Foreskin keratinocyte (primary cell): ENCODE measurements at places on chromosomes 1 and 21. TPM values are rescaled to one million over a fixed set of nuclear protein-coding genes. Genes with fewer than 3 reads are reported as not detected.
A peak's percentile ranks its signal among the peaks of the same experiment; 100 is the strongest.

Gene LRRIQ3
- 1.0 and 2.1 TPM in 2 replicates for total RNA-seq

Gene SLAMF6
- total RNA-seq: not detected in 2 replicates

Gene CRYBG2
- total RNA-seq: 3.8 and 5.6 TPM in 2 replicates

Gene LRRC41
- total RNA-seq: 62.1 and 64.6 TPM in 2 replicates

Gene OR10J1
- not detected in 2 replicates for total RNA-seq

DNA sequence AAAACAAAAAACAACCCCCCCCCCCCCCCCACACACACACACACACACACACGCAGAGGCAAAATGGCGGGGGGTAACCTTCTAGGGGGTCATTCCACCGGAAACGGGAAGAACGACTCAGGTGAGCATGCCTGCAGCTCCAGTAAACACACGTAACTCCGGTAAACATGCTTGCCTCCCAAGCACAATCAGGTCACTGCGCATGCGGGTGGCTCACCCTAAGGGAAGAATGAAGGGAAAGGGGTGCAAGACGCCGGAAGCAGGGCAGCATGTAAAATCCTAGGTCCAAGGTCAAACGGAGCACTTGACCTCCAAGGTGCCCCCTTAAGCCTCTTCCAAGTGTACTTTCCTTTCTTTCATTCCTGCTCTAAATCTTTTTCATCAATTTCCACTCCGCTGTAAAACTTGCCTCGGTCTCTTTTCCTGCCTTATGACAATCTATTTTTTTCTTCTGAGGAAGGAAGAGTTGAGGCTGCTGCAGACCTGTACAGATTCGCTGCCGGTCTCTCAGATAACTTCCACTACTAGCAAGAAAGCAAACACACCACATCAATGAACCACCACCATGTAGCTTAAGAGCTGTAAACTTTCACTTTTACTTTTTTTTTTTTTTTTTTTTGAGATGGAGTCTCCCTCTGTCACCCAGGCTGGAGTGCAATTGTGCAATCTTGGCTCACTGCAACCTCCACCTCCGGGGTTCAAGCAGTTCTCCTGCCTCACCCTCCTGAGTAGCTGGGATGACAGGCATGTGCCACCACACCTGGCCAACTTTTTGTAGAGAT, 21.0 kb upstream of the CBR3 start:
- no peak for DNase-seq

DNA sequence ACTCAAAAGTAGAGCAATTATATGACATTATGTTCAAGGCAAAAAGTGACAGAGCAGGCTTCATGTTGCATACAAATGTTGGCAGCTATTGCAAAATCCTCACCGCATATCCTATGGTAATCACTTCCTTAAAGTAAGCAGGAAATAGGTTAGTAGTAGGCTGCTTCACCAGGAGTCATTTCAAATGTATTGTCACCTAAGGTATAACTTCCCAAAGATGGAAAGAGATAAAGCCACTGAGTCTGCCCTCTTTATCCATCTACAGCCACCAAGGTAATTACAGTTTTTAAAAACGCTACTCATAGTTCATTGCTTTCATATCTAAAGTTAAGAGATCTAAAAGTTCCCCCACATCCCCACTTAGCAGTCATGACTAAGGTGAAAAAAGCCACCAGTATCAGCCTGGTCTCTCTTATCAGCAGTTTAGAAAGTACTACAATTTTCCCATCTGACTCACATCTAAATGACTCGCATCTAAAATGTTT, 31.6 kb upstream of the UBE2U start:
- DNase-seq: peak; percentile 39

DNA sequence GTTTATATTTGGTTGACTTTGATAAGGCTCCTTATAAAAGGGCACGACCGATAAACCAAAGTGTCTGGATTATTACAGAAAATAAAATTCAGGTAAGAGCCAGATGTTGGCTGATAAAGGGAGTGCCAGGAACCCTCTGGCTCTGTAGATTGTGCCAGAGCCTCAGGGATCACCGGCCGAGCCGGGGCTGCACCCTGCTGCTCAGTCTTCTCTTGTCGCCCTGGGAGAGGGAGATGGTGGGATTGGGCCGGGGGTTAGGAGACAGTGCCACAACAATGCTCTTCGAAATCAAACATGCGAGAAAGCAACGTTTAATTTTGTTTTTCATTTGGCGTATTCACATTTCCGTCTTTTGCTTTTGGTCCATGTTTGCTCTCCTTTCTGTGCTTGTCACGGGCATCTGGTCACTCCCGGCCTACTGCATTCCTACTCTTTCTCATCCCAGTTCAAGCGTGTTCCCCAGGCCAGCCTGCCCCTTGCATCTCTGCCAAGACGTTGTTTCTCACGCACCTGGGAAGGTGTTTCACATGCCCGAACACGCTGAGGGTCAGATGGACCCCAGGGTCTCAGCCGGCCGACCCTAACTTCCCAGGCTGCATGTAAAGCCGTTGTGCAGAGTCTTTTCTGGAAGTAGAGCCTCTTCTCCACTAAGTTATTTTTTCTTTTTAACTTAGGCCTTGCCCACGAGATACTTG, 18.8 kb upstream of the C2CD2 start:
- DNase-seq: no peak

- DNase-seq: no peak
These were observed 979 bp downstream of the PIGM start for GRCh38 chr1:160030657-160031364.

- DNase-seq: no peak
These were observed 6.3 kb downstream of the ATF6 start for GRCh38 chr1:161772397-161772796.

DNA sequence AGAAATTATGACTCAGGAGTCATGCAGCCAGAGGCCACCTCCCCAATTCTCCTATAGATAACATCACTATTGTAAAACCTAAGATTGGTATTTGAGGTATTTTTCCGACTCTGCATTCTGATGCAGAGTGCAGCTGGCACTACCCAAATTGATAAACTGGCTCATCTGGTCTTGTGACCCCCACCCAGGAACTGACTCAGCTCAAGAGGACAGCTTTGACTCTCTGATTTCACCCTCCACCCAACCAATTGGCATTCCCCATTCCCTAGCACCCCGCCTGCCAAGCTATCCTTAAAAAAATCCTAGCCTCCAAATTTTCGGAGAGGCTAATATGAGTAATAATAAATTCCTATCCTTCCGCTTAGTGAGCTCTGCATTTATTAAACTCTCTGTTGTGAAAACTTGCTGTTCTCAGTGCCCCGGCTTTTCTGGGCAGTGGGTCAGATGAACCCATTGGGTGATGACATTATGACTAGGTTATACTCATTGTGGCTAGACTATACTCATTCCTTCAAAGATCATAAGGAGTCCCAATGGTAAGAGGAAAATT, 39.4 kb upstream of the EPS15 start:
- DNase-seq: peak; percentile 87

DNA sequence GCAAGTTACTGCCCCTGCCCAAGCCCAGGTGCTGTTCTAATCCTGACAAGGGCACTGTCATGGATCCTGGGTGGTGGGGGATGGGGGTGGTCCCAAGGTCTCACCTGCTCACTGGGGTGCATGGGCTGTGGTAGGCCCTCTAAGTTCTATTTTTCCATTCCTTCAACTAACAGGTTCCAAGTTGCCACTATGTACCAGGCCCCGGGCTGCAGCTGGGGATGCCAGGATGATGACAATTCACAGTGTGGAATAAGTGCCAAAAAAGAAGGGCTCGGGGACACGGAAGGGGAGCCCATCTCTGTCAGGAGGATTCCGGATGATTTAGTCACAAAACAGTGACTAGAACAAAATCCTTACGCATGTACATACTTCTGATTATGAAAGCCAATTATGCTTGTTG, 76.0 kb downstream of the STUM start:
- DNase-seq: peak; percentile 86

DNA sequence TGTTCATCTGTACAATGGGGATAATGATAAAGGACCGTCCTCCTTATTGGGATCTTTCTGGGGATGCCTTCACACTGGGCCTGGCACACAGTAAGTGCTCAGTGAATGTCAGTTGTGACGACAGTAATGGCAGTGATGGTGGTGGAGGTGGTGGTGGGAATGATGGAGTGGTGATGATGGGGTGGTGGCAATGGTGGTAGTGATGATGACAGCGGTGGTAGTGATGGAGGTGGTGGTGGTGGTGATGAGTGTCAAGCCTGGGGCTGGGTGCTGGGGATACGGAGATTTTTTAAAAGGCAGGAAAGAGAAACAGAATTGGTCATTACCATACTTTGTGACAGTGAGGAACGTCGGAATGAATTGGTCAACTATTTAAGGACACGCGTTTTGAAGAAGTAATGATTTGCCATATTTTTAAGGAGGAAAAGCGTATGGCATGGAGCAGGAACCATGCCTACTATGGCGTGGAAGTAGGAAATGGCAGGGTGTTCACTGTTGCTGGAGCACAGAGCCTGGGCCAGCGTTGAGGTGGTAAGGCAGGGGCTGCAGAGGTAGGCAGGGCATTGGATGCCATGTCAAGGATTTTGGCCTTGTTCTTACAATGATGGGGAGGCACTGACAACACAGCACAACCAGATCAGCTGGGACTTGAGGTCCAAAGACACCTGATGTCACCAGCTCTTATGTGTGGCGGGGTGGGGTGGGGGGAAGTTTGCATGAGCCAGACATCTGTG, 128.7 kb downstream of the ACTL8 start:
- DNase-seq: no peak

DNA sequence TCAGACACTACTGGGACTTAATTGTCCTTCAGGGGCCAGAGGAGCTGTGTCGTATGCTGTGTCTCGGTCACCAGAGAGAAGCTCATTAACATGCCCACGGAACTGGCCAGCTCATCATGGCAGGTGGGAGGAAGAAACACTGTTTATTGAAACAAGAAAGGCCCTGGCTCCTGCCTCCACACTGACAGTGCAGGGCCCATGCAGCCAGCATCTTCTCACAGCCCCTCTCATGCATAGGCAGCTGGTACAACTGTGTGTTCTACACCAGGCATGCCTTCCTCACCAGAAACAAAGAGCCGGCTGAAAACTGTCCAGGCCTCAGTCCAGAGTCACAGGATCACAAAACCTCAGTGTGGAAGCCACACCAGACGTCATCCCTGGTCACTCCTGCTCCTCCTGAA, 106.0 kb downstream of the UBE2U start:
- DNase-seq: no peak

DNA sequence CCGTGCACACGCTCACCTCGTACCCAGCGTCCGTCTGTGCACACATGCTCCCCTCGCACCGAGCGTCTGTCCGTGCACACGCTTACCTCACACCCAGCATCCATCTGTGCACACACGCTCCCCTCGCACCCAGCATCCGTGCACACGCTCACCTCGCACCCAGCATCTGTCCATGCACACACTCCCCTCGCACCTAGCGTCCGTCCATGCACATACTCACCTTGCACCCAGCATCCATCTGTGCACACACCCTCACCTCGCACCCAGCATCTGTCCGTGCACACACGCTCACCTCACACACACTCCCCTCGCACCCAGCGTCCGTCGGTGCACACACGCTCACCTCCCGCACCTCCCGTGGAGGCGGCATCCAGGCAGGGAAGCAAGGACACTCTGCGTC, 24.4 kb upstream of the COL18A1 start:
- no peak for DNase-seq

- no peak for DNase-seq
These were observed 3.2 kb upstream of the NUAK2 start for GRCh38 chr1:205324781-205325180.

DNA sequence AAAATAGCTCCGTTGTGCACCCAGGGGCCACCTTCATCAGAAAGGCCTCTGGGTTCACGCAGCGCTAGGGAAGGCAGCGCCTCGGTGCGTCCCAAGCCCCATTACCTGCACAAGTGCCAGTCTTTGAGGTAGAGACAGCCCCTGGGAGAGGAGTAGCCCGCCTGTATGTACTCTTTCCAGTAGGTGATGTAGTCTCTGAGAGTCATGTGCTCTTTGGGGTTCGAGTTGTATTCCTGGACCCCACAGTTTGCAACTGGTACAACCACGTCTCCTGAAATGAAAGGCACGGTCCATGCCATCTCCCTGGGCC, 601 bp downstream of the JMJD4 start:
- DNase-seq: no peak

DNA sequence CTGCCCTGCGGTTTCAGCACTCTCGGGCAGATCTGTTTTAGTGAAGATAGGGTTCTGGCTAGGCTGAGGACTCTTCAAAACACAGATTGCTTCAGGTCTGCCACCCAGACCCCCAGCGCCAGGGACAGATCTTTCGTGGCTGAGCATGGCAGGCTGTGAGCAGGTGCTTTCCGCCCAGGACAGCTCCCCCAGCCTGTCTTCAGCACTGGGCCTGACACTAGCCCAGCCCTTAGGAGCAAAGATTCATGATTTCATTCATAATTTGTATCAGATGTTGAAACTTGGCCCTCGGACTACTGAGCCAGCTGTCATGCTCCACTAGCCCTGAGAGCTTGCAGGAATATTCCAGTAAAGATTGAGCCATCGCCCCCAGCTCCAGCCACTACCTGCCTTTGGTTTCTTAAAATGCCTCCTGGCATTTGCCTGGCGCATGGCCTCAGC, 5.9 kb downstream of the ADPRS start:
- no peak for DNase-seq

DNA sequence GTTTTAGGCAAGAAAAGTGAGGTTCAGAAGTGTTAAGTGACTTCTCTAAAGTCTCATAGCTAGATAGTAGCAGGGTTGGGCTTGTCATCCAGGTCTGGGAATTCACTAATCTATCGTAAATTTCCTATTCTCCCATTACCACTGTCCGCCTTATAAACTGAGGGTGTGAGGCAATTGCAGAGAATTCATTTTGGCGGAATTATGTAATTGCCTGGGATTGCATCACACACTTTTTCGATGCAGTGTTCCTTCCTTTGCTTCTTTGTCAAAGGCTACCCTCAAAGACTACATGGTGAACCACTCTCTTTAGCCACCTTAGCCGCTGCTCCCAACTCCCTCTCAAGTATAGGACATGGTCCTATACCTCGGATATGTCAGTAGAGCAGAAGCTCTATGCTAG, 19.1 kb downstream of the SELP start:
- DNase-seq: no peak

DNA sequence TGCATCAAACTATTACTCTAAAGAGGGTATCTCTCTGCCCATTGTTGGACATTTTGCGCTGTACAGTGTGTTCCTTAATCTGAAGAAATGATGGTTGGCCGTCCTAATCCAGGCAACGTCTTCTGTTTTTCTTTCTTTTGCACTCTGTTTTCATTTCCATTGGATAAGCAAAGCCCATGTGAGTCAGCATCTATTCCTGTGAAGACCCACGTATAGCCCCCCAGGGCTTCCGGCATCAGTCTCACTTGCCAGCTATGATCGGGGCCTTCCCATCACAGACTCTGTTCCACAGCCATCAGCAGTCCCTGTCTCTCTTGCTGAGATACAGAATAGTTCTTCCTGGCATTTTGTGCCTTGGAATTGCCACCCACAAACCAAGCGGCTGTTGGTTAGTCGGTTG, 29.2 kb upstream of the BRDT start:
- no peak for DNase-seq

GRCh38 chr1:17932164-17932563, 175.4 kb upstream of the IGSF21 start:
- no peak for DNase-seq

GRCh38 chr1:211641044-211641800, 34.2 kb downstream of the NEK2 start:
- no peak for DNase-seq

DNA sequence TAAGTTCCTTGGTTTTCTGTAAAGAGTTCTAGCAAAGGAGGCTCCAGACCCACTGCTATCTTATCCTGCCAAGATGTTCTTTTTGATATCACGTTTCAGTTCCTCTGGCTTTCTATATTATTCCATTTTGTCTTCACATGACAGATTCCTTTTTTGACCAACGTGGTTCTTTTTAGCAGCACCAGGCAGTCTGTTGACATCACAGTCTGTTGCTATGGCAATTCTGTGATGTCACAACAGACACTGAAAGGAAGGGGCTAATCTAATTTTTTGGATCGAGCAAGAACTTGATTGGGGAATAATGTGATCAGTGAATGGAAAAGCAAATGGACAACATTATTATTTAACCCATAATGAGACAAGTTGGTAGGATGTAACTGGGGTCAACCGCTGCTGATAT, 64.5 kb upstream of the GOLT1A start:
- DNase-seq: no peak
